ENCODE measurements at places on chromosomes 12 and 14.

DNA sequence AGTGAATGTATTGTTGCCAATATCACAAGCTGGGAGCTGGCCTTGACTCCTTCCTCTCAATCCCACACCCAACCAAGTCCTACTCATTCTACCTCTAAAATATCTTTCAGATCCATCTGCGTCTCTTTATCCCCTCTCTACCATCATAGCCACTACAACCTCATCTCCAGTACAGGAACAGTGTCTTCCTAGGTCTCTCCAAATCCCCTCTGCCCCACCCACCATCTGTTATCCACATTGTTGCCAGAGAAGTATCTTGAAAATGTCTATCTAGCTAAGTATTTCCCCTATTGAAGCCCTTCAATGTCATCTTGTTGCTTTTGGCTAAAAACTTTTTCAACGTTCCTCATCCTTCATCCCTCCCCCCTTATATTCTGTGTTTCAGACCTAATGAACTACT is 244.7 kb downstream of the C12orf75 start:
- no peak for DNase-seq

- DNase-seq: no peak
Observed at GRCh38 chr14:73843296-73843695, 8.3 kb upstream of the PTGR2 start.

DNA sequence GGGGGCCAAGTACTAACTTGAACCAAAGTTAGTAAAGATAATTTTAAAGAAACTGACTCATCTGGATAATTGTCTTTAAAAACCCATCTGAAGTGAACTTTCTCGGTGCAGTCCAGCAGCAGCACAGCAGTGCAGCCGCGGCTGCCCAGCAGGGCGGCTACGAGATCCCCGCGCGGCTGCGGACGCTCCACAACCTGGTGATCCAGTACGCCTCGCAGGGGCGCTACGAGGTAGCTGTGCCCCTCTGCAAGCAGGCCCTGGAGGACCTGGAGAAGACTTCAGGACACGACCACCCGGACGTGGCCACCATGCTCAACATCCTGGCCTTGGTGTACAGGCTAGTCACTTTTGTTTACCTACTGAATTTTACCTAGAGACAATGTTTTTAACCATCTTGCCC is 33.6 kb downstream of the KLC1 start:
- DNase-seq: no peak

DNA sequence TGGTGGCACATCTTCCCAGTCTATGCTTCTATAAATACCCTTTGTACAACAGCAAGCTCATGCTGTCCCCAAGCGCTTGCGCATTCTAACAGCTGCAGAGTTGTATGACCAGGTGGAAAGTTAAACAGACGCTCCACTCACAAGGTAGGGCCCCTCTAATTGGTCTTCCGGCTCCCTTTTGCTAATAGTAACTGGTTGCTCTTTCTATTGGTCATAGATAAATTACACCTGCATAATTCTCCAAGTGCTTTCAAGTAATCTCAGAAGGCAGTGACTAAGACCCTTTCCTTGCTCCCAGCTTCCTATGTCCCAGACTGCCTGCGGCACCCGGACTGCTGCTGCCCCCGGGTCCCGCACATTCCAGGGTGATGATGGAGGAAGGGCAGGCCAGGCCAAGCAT is 6.1 kb upstream of the TSPAN9 start:
- DNase-seq: no peak

GRCh38 chr14:100891501-100892445 is 11.7 kb downstream of the RTL1 start:
- no peak for DNase-seq

- peak; percentile 64 for DNase-seq
Observed at GRCh38 chr12:57239587-57240065, 10.1 kb downstream of the SHMT2 start.

- DNase-seq: no peak
Observed at GRCh38 chr14:86462193-86462753, 932.3 kb downstream of the FLRT2 start.

DNA sequence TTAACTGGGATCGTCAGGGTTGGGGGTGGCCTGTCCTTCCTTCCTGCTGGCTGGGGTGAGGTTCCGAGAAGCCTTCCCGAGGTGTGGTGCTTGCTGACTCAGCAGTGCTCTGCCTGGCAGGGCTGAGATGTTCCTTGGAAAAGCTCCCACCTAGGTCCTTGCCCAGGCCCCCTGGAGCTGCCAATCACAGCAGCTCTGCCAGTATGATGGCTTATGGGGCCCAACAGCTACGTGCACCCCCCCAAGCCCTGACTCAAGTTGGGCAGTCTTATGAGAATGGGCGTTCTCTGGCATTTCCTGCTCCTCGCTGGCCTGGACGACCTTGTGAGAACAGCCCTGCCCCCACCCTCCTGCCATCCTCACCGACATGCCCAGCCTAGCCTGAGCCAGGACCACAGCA is 292.2 kb upstream of the CRY1 start:
- no peak for DNase-seq

DNA sequence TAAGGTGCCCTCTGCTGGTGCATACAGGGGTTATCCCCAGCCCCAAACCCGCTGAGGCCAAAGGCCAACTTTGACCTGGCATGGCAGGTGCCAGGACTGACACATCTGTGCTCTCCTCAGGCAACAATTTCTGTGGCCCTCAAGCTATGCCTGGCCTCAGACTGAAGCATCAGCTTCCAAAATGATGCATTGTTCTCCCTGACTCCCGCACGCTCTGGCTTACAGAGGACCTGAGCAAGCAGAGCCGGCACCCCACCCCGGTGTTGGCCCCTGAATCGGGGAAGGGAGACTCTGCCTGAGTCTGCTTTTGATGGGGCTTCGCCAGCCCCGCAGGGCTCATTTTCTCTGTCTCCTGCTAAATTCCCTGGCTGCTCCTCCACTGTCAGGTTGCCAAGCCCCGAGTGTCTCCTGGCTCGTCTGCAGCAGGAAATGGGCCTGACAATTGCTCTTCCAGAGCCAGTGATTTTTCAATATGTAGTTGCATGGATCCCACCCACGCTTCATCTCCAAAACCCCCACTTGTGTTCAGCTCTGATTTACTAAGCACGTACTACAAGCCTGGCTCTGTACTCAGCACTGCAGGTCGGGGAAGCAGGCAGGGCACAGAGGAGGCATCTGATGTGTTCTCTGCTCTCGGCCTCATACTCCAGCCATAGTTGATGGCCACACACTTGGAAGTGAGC is 126.1 kb downstream of the SLC38A6 start:
- DNase-seq: no peak

GRCh38 chr12:76035045-76035444 is 3.5 kb upstream of the PHLDA1 start:
- DNase-seq: no peak

- no peak for DNase-seq
Observed at GRCh38 chr12:107602446-107602845, 83.2 kb upstream of the PWP1 start.

DNA sequence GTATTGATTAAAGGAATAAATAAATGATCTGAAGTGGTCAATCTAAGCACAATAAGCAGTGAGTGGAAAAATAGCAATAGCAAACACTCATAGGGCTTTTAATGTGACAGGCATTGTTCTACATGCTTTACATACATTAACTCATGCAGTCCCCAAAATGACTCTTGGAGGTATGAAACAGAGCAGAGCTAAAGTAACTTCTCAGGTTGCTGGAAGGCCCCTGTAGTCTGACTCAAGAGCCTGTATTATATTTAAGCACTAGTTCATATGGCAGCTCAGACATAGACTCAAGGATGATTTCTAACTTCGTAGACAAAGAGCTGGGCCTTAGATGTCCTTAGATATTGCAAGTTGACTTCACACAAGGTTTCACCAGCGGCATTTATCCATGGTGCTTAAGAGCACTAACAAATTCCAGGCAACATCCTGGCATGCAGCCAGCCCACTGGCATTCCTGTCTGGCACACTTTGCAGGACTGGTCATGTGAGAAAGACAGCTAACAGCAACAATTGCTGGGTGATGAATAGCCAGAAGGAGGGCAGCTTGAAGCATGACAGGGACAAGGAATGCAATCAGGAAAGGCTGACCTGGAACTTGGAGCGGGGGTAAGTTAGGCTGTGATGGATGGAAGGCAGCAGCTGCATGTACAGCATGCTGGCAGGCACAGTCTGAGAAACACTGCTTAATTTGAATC is 22.9 kb upstream of the KTN1 start:
- peak; percentile 83 for DNase-seq

GRCh38 chr14:101826351-101826750 is 64.8 kb downstream of the PPP2R5C start:
- DNase-seq: no peak

DNA sequence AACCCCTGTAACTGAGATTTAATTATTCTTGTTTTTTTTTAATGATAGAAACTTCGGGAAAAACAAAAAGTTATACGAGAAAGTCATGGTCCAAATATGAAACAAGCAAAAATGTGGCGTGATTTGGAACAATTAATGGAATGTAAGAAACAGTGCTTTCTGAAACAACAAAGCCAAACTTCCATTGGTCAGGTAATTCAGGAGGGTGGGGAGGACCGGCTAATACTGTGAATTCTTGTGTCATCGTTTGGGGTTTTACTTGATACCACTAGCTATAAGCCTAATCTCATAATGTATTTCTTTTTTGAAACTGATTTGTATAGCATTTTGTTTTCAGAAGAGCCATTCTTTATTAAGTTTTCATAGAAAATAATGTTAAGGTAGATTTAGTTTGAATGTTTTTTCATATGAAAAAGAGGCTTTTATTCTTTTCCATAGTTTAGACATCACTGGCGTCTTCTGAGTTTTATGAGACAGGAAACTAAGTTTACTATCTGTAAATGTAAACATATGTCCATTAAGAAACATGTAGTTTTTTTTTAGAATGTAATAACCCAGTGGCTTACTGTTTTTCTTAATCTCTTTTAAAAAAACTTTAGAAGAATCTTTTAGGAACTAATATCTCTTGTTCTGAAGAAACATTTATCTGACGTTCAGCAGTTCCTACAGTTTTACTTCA is 62.9 kb upstream of the ATP2A2 start:
- DNase-seq: no peak

- DNase-seq: no peak
Observed at GRCh38 chr12:112537710-112538396, 119.1 kb downstream of the PTPN11 start.

GRCh38 chr14:60485598-60486251 is at the start of gene C14orf39:
Gene C14orf39, minus strand, starts transcription at chr14:60486063. Its CDS starts 985 bp downstream, at chr14:60485078.
- DNase-seq: peak; percentile 49

DNA sequence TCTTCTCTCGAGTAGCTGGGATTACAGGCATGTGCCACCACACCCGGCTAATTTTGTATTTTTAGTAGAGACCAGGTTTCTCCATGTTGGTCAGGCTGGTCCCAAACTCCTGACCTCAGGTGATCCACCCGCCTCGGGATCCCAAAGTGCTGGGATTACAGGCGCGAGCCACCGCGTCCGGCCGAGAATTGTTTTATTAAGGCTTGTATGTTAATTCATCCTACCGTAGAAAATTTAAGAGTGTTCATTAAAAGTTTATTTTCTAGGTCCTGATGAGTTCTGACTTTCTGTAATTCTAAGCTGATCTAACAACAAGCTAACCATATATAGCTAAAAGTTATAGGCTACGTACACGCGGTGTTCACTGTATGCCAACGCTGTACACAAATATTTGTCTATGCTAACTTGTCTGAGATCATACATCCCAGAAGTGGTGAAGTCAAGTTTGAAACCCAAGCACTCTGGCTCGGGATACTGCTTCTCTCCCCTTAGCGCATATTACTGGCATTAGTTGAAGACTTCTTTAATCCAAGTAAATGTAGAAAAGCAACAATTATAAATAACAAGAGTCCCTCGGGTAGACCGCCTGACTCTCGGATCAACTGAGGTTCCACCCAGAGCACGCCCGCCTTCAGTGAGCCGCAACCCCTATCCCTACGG is 570 bp upstream of the MRPS35 start:
- peak; percentile 55 for DNase-seq

GRCh38 chr12:113852695-113853490 is 113.2 kb downstream of the RBM19 start:
- DNase-seq: no peak

DNA sequence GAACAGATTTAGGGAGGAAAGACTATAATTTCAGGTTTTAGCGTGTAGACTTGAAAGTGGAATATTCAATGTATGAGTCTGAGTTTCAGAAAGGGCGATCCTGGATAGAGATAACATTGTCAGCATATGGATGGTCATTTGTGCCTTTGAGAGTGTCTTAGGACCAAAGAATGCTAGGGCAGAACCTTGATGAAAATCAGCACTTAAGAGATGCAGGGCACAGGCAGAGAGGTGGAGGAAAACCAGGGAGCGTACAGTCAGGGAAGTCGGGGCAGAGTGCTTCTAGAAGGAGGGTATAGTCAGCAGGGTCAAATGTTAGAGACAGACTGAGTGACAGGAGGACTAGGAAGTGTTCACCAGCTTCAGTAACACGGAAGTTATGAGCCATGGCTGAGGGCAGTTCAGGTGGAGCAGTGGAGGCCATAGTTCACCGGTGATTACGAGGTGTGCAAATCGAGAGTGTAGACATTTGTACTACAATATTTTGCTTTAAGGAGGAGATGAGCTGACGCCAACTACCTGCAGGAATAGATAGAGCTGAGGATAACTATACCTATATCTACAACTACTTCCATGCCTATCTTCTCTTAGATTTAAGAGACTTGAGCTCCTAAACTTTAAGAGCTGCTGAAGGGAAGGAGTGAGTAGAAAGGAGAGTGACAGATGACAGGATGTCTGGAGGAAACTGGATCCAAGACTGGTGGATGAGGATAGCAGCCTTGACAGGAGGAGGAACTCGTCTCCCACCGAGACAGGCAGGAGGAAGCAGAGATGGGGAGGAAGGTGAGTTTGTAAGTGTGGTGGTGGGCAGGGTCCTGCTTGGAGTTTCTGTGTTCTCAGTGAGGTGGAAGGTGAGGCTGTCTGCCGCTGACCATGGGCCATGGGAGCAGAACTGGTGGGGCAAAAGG is 6.5 kb downstream of the CBLN3 start:
- no peak for DNase-seq

DNA sequence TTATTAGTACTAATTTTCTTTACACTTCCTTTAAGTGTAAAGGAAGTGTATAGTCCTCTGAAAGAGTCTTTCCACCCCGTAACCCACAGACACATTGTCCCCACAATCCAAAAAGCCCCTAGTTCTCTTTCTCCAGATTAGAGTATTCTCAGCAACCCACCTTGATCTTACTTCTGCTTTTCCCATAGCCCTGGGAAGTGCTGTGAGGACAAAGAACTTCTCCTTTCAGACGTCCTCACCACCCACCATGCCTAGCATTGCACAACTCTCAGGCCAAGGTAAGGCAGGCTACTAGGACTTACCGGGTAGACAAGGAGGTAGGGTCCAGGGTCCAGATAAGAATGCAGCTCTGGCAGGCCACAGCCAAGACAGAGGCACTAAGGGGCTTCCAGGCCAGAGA is 7.4 kb downstream of the AAAS start:
- DNase-seq: no peak

Measured in NCI-H345 (cell line).